ENCODE measurements at places on chromosomes 16 and 17.

GRCh38 chr16:72255786-72256185 lies 83.8 kb upstream of the PMFBP1 start:
- no peak for DNase-seq

DNA sequence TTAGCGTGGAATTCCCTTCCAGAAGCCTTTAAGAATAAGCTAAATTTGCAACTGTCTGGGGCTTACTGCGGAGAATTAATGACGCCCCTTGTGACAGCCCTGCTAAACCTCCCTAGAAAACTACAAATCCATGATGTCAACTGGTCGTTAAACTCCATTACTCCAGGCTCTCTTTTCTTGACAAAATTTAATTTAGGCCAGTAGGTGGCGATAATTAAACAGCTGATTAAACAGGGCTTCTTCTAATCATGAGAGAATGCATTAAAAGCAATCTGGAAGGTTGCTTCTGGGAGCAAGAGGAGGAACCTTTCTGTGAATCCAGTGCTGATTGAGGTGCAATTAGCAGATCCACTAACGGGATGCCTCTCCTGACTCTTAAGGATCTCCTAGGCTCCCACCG lies 8.1 kb upstream of the NLRP1 start:
- DNase-seq = no peak

DNA sequence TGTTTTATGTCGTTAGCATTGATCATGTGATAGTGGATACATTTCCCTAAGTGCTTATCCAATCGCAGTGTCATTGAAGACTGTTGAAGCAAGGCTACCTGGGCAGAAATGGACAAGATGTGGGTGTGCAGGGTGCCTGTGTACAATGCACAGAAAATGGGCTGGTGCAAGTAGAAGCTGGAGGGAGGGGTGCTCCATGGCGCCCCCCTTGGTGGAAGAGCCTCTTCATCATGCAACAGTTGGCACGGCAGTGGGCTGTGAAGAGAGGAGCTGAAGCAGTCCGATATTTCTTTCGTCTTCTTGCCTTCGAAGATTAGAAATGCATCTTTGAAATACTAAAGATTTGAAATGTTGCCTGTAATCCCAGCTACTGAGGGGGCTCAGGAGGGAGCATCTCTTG lies 100.5 kb downstream of the PLCG2 start:
- no peak for DNase-seq

- peak; percentile 52 for DNase-seq
Observed at GRCh38 chr17:79803997-79804855, 7.3 kb upstream of the CBX8 start.

GRCh38 chr16:84065536-84066132 lies 23.0 kb upstream of the SLC38A8 start:
- DNase-seq = no peak

- DNase-seq = no peak
Observed at GRCh38 chr17:32020943-32021614, 13.9 kb downstream of the LRRC37B start.

GRCh38 chr17:4483012-4483840 lies 15.5 kb upstream of the SPNS2 start:
- no peak for DNase-seq

DNA sequence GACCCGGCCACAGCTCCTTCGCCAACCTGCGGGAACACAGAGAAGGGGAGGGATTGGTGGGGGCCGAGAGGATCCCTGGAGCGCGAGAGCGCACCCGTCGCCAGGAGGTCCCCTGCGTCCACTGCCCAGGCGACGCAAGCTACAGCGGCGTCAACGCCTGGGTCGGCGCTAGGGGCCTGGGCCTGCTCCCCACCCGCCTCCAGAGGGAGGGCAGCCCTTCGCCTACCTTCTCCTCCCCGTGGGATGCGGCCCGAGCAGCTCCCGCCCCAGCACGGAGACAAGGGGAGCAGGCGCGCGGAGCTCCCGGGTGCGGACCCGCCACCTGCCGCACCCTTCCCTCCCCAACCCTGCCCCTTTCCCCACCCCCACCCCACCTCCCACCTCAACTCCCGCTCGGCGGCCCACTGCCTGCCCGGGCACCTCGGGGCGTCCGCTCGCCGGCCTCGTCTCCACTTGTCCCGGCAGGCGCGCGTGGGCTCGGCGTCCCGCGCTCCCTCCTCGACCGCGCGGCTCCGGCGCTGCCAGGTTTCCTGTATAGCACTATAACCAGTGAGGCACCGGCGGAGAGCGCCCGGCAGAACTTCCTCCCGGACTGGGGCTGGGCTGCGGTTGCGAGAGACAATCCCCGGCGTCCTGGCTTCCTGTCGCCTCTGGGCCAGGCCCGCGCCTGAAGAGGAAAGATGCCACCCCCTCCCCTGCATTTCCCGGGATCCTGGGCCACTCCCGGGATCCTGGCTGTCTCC lies 119.1 kb upstream of the SMURF2 start:
- peak; percentile 17 for DNase-seq

- no peak for DNase-seq
Observed at GRCh38 chr16:72120026-72120425, 26.4 kb downstream of the DHX38 start.

GRCh38 chr17:71870546-71870862 lies 250.3 kb upstream of the SOX9 start:
- DNase-seq = no peak

DNA sequence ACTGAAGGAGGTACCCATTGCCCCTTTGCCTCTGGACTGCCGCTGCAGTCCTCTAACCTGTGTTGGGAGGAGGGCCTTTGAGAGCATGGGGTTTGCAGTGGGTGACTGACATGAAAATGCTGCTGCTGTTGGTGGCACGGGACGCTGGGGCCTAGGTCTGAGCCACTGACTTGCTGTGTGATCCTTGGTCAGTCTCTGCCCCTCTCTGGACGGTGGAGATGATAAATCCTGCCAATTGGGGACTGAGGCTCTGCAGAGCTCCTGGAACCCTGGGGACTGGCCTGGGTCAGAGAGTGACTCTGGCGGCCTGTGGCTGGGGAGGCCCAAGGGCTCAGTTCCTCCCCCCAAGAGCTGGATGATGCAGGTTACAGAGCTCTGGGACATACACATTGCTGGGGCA lies 6.1 kb upstream of the PYDC1 start:
- no peak for DNase-seq

DNA sequence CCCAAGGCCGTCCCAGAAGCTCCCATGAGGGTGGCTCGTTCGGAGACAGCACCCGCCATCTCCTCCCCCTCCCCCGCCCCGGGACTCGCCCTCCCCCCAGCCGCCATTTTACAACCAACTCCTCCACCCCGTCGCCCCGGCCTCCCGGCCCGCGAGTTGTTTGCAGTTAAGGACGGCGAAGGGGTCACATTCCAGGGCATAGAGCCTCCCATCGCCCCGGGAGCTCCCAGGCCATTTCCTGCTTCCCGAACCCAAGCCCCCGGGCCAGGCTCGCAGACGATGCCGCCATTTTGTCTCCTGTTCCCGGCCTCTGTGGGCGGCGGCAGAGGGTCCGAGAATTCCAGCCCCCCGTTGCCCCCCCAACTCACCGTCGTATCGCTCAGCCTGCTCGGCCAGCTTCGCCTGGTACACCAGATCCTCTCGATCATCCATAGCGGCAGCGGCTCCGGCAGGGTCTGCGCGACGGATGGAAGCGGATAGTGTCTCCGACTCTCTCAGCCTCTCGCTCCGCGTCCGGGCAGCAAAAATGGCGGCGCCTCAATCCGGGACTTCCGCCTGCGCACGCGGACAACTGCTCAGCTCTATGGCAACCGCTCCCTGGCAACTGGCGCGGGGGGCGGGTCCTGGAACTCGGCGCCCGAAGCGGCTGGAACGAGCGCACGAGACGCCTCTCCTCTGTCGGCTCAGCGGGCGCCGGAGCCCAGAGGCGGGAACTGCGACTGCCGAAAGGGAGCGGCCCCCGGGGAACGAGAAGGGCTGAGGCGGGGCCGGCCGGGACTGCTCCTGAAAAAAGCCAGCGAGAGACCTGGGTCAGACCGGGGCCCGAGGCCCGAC lies at the start of gene YWHAE:
YWHAE (minus strand) TSS at position 544 of the 834 bp plus-strand sequence; CDS start at position 432, 112 bp downstream.
- DNase-seq = peak; percentile 94

DNA sequence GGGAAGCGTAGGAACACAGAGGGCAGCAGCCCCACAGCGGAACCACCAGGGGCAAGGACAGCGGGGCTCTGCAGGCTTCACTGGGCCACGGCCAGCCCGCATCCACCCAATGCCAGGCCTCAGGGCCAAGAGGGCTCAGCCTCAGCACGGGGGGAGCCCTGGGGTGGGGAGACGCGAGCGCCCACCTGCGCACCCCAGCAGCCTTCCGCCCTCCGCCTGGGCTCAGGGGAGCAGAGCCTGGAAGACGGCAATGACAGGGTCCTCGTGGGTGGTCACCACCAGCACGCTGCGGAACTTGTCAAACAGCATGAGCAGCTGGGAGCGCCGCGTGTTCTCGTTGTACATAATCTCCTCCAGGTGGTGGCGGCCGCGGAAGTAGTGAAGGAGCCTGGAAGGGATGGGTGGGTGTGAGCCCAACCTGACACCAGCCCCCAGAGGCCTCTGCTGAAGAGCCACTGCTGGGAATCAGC lies 8.5 kb downstream of the MPG start:
- DNase-seq = no peak

DNA sequence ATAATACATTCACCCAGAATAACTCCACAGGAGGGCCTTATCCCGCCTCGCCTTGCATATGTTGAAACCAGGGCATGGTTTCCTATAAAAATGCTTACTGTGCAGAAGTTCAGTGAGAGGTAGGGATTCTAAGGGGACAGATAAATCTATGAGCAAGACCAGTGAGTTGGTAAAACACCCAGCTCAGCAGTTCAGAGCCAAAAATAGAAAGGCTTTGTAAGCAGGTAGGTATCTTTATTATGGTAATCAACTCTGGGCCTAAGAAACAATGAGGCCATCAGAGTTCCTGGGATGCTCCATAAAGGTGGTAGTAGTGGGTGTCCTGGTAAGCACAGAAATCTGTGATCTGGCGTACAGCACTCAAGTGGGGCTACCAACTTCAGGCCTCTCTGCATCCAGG lies 549.4 kb upstream of the CDH5 start:
- no peak for DNase-seq

Data from activated T-helper 1 cell treated with anti-CD3 and anti-CD28 coated beads, Interleukin-2, amount 50 U/mL, for 16 hours (primary cell).